Stimulated activated CD4-positive, alpha-beta T cell treated with anti-CD3 and anti-CD28 coated beads, Interleukin-1b, Interleukin-23, amount 100 ng/mL, for 1 hour (primary cell): ENCODE measurements at places on chromosomes 5 and 9.

DNA sequence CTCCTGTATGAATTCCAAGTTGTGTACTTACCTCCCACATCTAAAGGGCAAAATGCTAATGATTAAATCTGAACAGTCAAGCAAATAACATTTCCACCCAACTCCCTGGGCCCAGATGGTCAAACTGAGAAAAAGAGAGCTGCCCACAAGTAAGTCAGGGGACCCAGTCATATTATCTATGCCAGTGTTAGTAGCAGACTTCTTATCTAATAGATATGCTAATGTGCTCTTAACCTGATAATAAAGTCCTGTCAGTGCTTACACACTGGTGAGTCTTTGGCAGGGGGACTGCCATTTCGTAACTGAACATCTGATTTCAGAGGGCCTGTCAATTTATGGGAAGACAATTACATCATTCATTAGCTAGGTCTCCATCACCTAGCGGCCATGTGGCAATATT lies 292.3 kb upstream of the WWC1 start:
- no peak for DNase-seq

GRCh38 chr9:95778957-95779356 lies 96.5 kb upstream of the ERCC6L2 start:
- no peak for DNase-seq

DNA sequence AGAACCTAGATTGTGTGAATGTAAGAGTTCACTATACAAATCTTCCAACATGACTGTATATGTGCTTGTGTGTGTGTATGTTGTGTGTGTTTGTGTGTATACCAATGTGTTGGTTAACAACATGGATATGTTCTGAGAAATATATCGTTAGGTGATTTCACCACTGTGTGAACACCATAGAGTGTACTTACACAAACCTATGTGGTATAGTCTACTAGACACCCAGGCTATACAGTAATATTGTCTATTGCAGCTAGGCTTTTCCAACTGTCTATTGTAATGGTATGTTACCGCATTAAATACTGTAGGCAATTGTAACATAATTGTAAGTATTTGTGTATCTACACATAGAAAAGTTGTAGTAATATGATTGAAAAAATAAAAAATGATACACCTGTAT lies 959.2 kb upstream of the SEMA6A start:
- no peak for DNase-seq

DNA sequence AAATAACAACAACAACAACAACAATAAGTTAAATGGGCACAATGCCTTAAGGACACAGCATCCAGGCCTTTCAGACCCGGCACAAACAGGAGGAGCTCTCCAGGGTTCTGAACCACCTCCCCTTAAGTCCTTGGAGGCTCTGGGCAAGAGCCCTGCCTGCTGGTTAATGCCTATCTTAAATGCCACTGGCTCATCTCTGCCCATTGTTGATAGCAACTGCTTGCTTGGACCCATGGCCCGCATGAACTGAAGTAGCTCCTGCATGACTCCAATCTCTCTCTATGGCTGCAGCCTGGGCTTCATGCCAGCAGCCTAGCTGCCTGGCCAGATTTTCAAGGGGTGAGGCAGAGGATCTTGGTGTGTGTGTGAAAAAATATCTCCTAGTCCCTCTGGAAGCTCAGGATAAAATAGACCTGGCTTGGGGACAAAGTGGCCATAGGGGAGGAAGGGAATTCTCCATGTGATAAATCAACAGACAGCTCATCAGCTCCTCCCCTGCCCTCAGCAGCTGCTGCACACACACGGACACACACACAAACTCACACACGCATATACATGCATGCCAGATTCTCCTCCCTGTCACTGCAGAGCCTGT lies 27.4 kb downstream of the FAM219A start:
- DNase-seq = no peak

DNA sequence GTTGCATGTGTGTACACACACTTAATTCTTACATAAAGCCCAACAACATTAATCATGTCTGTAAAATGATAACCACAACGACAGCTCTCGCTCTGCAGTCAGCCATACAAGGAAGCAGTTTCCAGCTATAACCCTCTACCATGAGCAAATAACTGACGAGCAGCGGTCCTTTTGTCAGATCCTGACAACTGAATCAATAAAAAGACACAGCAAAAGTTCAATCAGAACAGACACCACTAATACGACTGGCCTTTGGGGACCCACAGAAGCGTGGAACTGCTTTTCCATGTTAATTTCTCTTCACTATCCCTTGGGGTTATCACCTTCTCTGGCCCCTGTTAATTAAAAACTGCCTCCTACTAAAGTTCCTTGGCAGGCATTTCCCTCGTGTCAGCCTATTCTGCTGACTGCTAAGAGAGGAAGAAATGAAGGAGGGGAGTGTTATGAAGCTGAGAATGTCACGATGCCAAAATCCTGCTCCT lies 722.8 kb upstream of the GRAMD2B start:
- no peak for DNase-seq

DNA sequence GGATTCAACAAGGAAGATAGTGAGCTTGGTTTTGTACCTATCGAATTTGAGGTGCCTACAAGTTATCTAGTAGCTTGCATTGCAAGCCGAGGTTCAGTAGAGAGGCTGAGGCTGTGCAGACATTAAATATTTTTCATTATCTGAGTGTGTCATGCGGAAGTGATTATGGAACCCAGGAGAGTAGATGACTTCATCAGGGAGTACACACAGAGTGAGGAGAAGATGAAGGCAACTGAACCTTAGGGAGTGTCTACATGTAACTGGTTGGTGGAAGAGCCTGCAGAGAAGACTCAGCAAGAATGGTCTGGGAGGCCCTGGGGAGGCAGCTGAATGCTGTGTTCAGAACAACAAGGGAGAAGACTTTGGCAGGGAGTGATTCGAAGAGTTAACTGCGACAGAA lies 393.9 kb downstream of the ARHGEF28 start:
- no peak for DNase-seq

GRCh38 chr5:116456036-116456435 lies 118.6 kb downstream of the SEMA6A start:
- no peak for DNase-seq

DNA sequence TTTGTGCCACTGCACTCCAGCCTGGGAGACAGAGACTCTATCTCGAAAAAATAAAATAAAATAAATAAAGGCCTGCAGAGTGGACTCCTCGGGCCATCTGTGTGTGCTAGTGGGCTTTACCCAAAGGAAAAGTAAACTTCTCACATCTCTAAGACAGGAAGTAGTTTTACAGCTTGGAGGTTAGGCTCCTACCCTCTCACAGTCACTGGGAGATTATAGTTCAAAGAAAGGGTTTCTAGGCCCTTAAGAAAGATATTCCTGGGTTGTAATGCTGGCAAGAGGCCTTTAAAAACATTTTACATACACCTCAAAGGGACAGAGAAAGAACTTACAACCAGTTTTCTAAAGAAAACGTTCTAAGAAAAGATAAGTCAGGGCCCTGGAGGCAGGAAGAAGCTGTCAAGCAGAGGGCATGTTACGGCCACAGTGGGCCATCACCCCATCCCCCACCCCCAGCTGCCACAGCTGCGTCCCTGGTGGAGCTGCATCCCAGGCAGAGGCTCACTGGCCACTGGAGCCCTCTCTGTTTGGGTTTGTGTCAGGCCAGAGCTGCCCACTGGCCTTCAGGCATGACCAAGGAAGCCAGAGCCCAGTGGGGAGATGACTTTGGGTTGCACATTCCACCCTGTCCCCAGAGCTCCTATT lies 78.1 kb upstream of the CDK20 start:
- DNase-seq = no peak

GRCh38 chr9:69675563-69675962 lies 3.4 kb upstream of the APBA1 start:
- DNase-seq = no peak

- DNase-seq = no peak
These were observed 79.2 kb downstream of the C9orf152 start for GRCh38 chr9:110128664-110129329.

DNA sequence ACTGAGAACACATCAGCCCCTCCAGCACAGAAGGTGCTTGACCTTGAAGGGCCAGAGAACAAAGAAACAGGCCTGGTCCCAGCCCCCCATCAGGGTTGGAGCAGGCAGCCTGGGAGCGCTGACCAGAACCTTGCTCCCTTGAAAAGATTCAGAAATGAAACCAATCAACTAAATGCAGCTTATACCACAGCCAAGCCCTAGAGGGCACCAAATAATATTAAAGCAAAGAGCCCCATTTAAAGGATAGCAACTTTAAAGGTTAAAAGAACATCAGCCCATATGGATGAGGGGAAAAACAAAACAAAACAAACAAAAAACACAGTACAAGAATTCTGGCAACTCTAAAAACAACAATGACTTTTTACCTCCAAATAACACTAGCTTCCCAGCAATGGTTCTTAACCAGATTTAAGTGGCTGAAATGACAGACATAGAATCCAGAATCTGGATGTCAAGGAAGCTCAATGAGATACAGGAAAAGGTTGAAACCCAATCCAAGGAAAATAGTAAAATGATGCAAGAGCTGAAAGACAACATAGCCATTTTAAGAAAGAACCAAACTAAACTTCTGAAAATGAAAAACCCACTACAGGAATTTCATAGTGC lies 471.9 kb downstream of the MTRR start:
- no peak for DNase-seq

- DNase-seq = no peak
These were observed 255.8 kb downstream of the SLCO4C1 start for GRCh38 chr5:102040326-102040725.

DNA sequence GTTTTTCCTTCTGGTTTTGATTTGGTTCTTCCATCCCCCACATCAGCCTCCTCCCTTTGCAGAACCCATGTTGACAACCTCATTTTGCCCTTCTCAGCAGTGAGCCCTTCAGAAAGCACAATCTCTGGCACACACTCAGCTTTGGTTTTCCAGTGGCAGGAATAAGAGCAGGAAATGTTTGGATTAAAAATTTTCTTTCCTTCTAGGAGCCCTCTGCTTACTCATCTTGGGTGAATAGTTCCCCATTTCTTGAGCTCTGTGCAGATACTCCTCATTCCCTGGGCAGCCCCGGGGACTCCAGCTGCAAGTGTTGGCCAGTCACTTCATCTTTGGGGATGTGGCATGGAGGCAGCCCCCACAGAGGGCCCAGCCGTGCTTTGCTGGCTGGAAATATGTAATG lies 170.5 kb downstream of the NR3C1 start:
- no peak for DNase-seq

DNA sequence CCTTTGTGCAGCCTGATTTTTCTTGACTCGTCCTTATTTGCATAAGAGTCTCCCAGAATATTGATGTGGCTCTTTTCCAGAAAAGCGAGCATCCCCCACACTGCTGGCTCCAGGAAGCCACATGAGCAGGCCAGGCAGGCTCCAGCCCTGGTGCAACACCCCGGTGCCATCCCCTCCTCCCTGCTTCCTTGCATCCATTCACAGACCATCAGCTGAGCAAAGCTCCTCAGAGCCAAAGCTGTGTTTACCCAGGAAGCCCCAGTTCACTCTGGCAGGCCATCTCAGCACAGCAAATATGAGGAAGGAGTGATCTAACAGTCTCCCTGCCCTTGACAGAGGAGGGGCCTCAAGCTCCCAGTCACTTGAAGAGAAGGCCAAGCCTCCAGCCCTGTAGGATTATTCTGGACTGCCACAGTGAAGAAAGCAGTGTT lies 34.4 kb downstream of the INSYN2B start:
- DNase-seq = no peak

DNA sequence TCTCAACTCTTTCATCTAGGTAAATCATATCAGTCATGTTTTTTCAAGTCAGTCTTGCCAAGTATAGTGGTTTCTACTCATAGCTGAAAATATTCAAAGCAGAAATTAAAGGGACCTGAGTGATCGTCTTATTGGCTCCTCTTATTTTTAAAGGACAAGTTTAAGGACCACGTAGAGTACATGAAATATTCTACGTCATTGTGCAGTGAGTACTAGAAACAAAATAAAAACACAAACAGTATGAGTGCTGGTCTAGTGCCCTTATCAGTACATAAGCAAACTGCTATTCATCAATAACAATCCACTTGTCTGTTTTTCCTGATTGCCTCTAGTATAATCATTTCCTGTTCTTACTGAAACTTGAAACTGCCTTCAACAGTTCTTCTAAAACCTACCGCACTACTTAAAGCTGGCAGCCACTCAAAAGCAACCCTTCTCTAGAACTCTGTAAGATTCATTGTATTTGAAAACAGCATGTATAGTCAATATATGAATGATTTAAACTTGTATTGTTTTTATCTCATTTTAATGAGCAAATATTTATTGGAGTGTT lies 853.7 kb downstream of the TAF11L14 start:
- DNase-seq = no peak

- no peak for DNase-seq
These were observed 134.9 kb upstream of the CDKN2B start for GRCh38 chr9:22143799-22144625.

DNA sequence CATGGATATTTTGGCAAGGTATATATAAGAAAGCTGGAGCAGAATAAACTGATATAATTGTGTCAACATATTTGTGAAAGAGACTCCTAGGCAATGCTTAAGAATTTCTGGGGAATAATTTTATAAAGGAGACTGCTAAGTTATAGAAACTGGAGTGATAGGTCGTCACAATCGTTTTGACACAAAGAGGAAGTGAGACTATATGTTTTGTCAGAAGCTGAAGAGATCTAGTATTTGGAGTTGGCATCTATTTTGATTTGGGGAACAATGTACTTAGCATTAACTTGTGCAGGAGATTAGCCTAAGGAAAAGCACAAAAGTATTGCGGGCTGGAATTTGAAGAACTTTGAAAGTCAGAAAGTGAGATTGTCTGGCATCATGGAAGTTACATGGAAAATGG lies 582.5 kb downstream of the TAF11L14 start:
- DNase-seq = no peak

DNA sequence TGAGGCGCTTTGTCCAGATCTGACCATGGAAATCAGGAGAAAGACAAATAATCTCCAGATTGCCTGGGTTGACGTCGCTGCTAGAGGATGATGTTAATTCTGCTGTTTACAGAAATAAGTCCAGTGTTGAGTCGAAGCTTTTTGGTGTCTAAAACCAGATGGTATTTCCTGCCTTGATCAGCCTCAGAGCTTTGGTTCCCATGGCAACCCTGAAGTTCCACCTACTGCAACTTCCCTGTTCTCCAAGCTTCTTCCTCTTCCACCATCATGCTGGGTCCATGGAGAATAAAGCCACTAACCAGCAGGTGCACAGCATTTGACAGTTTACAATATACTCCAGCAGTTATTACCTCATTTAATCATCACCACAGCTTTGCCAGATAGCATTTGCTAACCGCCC lies 18.0 kb upstream of the GABBR2 start:
- no peak for DNase-seq

DNA sequence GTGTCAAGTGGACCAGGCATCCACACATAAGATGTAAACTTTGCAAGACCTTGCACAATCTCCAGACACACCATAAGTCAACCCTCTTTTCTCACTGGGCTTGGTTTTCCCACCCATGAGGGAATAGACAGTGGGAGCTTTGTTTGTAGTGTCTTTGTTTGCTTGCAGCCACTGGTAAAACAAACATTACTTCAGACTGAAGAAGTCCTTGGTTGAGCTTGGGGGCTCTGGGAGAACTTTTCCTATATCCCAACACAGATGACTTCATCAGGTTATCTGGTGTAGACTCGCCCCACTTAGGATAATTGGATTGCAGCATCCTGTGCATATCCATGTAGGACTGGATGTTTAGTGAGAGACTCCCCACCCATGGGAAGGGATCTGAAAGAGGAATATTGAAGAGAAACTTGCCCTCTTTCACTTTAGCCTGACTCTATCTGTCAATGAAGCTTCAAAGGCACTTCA lies 11.5 kb upstream of the ADGRV1 start:
- DNase-seq = no peak
